H4 (cell line): ENCODE measurements at places on chromosomes 12 and 14. TPM values are rescaled to one million over a fixed set of nuclear protein-coding genes. Genes with fewer than 3 reads are reported as not detected.

DNA sequence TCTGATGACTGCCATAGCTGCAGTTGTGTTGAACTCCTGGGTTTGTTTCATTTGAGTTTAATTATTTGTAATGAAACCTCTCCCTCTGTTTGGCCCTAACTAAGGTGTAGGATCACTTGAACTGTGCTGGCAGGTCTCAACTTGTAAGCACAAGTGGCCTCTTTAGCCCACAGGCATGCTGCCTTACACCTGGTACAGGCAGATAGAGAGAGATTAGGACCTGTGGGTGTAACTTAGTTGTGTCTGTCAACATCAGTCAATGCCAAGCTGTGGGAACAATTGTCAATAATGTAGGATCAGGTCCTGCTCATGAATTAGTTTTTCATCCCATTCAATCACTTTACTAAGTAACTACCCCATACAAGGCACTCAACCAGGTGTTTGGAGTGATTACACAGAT is 263.0 kb upstream of the G2E3 start:
- DNase-seq = no peak

DNA sequence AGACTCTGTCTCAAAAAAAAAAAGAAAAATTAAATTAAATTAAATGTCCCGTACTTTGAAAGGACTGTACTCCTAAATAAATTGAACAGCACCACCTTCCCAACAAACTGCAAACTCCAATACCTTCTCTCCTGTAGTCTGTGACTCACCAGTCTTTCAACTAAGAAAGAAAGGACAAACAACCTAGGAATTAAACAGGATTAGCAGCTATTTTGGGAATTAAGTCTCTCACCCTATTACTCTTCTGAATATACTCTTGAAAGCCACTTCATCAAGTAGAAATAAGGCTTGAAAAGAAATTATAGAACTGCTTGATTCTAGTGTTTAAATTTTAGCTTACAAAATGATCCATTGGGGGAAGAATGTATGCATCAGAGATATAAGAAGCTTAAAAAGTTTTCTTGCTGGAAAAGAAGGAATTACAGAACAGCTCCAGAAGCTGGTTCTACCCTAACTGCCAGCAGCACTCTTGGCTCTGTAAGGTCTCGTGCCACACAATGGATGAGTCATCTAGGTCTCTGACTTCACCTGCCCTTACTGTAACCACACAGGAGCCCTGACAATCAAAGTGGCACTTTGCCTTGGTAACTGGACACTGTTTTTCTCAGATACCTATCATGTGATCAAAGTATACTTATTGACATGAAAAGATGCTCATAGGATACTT is 57.0 kb upstream of the CERS5 start:
- DNase-seq = peak; percentile 77

DNA sequence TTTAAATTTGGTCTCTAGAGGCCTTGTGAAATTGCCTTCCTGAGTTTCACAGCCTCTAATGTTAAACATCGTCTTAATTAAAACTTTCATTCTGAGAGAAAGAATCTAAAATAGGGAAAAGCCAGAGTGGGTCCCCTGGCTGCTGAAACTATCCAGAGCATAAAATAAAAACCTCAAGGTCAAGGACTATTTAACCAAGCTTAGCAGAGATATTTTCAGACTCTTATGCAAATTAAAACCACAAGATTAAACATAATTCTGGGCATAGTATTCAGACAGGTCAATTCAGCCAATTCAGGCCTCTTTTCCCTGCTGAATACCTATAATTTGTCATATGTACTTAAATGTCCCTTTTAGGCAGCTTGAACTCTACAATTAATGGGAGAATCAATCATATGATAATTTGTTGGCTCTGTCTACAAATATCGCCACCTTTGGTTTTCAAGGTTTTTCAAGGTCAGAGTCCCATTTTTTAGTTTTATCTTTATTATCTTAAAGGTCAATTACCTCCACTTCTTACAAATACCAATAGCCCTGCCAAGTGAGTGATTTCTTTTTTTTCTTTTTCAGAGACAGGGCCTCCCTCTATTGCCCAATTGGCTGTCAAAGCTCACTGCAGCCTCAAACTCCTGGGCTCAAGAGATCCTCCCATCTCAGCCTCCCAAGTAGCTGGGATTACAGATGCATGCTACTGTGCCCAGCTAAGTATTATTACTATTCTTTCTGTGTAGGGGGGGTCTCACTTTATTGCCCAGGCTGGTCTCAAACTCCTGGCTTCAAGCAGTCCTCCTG is 257.1 kb downstream of the PHLDA1 start:
- DNase-seq = no peak

- DNase-seq = no peak
These were observed 605.0 kb downstream of the FSCB start for GRCh38 chr14:43901911-43902673.

GRCh38 chr12:110917467-110917866 is 2.9 kb downstream of the MYL2 start:
- DNase-seq = peak; percentile 67

GRCh38 chr12:40232602-40233001 is 7.8 kb downstream of the LRRK2 start:
- DNase-seq = no peak

DNA sequence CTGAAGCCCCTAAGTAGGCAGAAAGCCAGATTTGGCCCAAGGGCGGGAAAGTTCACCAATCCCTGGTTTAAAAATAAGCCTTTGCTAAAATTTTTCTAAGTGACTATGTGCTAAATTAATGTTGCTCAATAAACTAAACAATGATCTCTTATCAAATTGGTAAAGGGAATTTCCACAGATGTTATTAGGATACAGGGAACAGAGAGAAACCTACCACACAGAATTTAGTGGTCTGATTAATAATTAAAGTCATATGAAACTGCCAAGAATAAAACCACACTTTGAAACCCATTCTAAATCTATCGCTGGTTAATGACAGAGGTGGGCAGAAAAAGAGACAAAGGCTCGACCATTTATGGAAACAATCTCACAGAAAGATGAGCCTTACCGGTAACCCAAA is 22.0 kb downstream of the ANAPC5 start:
- no peak for DNase-seq

DNA sequence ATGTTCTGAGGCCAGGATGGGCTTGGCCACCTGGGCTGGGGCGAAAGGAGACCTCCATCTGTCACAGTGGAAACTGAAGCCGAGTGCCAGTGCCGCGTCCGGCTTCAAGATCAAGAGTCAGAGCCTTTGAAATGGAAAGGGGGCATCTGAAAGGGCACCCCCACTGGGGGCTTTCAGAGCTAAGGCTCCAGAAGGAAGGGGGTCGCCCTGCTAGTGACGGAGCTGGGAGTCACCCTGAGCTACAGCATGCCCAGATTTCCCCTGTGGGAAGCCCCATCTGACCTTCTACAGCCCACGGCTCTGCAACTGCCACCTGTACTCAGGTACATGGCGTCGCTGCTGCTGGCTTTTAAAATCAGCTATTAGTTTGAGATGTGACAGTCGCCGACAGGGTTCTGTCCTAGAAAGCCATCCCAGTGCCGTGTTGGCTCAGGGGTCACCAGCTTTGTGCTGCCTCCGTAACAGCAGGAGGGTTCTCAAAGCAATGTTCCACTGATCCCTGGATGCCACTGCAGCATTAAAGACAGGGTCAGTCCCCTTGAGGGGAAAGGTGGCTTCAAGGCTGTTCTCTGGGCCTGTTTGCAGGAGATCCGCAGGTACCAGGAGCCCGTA is 31.5 kb downstream of the CCNK start:
- no peak for DNase-seq

- no peak for DNase-seq
These were observed 162.2 kb downstream of the TPH2 start for GRCh38 chr12:72100854-72101253.

GRCh38 chr12:97948591-97948990 is 486.0 kb downstream of the RMST start:
- no peak for DNase-seq

DNA sequence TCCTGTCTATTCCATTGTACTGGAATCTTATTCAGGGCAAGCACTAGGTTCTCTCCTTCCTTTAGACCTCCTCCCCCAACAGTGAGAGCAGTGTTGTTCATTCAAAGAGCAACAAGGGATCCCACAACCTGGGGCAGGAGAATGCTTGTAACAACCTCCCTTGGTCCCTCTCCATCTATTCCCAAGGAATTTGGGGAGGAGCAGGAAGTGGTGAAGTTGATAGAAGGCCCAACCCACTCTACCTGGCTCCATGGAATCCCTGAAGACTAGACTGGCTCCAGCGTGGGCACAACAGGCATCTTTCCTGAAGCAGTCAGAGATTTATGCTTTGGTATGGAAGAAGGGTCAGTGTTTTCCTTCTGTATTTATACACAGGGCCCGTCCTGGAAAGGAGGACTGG is 33.4 kb upstream of the CISTR start:
- no peak for DNase-seq

DNA sequence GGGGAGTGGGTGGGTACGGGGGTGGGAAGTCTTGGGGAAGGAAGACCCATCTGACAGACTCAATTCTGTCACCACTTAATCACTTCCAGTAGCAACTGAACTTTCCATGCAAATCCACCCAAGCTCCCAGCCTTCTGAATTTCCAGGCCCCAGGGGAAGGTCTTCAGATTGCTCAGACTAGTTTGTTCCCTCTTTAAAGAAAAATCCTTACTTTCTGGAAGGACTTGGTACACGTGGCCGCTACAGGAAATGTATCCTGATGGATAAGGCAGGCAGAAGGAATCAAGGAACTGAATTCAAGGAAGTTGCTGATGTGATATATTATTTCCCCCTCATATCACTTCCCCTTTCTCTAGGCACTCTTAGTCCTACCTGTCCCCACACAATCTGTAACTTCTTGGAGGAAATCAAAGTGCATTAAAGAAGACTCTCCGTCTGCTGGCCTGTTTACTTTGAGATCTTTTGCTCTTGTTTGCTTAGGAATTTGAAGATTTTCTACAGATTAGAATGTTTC is 6.4 kb downstream of the NFKBIA start:
- no peak for DNase-seq

- DNase-seq = no peak
These were observed 106.2 kb downstream of the GPATCH2L start for GRCh38 chr14:76257842-76258397.

GRCh38 chr12:49026678-49027480 is 8.3 kb upstream of the PRKAG1 start:
- DNase-seq = no peak

DNA sequence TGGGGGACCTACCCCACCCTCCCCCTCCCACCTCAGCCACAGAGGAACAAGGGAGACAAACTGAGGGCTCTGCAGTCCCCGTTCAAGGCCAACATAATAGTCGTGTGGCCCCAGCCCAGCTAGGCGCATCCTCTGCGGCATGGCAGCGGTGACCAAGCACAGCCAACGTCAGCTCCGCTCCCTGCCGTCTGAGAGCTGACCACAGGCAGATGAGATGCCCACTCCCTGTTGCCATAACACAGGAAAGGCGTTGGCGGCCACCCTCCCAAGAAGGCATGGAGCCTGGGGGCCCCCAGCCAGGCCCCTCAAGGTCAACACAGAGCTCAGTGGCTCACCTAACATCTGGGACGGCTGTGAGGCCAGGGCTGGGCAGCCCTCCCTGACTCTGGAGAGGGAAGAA is 32.6 kb upstream of the UBC start:
- DNase-seq = no peak

DNA sequence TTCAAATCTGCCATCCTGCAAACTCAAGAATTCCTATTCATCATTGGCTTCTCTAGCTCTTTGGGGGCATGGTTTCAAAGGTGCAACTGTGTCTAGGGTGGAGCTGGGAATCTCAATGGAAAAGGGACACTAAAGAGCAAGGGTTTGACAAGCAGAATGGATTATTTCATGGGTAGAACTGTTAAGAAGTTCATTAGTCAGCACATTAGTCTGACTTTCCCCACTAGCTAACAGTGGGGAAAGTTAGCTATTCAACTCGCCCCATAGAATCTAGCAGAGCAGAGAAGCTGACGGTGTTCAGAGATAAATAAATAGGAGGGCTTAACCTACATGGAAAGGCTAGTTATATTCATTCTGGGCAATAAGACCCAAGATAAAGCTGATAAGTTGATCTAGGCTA is 153.9 kb downstream of the EMP1 start:
- no peak for DNase-seq

- no peak for DNase-seq
These were observed 37.3 kb downstream of the FBLN5 start for GRCh38 chr14:91910196-91910595.

GRCh38 chr12:109232731-109233130 is 76.4 kb downstream of the FOXN4 start:
- DNase-seq = no peak

DNA sequence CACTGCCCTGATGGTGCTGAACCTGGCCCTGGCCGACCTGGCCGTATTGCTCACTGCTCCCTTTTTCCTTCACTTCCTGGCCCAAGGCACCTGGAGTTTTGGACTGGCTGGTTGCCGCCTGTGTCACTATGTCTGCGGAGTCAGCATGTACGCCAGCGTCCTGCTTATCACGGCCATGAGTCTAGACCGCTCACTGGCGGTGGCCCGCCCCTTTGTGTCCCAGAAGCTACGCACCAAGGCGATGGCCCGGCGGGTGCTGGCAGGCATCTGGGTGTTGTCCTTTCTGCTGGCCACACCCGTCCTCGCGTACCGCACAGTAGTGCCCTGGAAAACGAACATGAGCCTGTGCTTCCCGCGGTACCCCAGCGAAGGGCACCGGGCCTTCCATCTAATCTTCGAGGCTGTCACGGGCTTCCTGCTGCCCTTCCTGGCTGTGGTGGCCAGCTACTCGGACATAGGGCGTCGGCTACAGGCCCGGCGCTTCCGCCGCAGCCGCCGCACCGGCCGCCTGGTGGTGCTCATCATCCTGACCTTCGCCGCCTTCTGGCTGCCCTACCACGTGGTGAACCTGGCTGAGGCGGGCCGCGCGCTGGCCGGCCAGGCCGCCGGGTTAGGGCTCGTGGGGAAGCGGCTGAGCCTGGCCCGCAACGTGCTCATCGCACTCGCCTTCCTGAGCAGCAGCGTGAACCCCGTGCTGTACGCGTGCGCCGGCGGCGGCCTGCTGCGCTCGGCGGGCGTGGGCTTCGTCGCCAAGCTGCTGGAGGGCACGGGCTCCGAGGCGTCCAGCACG is 4.7 kb downstream of the LTB4R start:
- DNase-seq = no peak

- no peak for DNase-seq
These were observed at the start of gene KIF26A for GRCh38 chr14:104138098-104138717. TSS of gene KIF26A (plus strand) at chr14:104138587. CDS start at chr14:104138723, 136 bp downstream.

GRCh38 chr12:88153959-88154358 is 11.9 kb downstream of the TMTC3 start:
- peak; percentile 13 for DNase-seq

The ERP27 gene
- not detected in 2 replicates for total RNA-seq

The TMEM233 gene
- 0.29 and 0.31 TPM in 2 replicates for total RNA-seq

The SLC6A15 gene
- total RNA-seq = 12.9 and 23.4 TPM in 2 replicates

The CMA1 gene
- total RNA-seq = not detected in 2 replicates

The DHH gene
- total RNA-seq = 0.02 TPM in 1 of 2 replicates, not detected in the other

The SSPN gene
- 0.31 and 1.0 TPM in 2 replicates for total RNA-seq

The LRP10 gene
- 35.8 and 48.4 TPM in 2 replicates for total RNA-seq

The ST8SIA1 gene
- total RNA-seq = 8.9 TPM in 2 replicates

The MEG3 gene
- not detected in 2 replicates for total RNA-seq

The IKZF4 gene
- 0.39 and 0.89 TPM in 2 replicates for total RNA-seq

The GSG1 gene
- total RNA-seq = 0.15 TPM in 1 of 2 replicates, not detected in the other

The MMP17 gene
- total RNA-seq = 5.0 and 14.1 TPM in 2 replicates
